ENCODE measurements at places on chromosomes 3 and 15.

DNA sequence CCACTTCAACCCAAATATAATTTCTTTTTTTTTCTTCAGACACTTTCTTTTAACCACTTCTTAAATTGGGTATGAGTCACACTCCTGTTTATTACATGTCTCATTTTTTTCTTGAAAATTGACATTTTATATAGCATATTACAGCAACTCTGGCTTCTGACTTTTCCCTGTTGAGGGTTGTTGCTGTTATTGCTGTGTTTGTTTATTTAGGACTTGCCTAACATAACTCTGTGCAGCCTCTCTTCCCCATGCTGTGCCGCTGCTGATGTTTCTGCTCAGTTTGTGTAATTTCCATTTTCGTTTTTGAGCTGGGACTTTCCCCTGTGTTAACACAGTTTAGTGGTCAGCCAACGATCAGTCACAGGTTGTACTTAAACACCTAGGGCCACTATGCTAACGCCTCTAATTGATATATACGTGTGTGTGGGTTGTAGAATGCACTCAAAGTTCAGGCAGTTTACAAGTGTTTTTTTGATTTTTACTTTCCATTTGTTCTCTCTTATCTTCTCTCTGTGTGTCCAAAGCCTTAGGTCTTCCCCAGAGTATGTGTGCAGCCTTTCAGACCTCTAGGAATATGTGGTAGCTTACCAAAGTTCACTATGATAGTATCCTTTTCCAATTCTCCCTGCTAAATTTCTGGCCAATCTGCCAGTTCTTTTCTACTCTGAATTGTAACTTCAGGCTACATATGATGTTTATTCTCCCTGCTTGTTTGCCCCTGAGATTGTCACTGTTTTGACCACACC lies 337.2 kb downstream of the ZBTB20 start:
- no peak for DNase-seq

DNA sequence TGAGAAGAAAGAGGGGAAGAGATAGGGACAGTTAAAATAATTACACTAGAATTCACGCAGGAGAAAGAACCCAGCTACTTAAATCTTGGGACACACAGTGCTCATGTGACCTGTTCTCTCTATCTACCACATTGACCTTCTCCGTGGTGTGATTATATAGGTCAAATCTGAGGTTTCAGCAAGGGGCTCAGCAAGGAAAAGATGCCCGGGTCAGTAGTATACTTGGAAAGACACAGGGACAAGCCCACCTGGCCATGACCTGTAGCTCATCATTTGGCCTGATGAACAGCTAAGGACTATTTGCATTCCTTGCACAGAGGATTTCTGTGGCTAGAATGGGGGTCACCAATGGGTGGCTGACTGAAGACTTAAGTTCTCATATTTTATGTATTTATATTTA lies 71.9 kb downstream of the SSR3 start:
- no peak for DNase-seq

DNA sequence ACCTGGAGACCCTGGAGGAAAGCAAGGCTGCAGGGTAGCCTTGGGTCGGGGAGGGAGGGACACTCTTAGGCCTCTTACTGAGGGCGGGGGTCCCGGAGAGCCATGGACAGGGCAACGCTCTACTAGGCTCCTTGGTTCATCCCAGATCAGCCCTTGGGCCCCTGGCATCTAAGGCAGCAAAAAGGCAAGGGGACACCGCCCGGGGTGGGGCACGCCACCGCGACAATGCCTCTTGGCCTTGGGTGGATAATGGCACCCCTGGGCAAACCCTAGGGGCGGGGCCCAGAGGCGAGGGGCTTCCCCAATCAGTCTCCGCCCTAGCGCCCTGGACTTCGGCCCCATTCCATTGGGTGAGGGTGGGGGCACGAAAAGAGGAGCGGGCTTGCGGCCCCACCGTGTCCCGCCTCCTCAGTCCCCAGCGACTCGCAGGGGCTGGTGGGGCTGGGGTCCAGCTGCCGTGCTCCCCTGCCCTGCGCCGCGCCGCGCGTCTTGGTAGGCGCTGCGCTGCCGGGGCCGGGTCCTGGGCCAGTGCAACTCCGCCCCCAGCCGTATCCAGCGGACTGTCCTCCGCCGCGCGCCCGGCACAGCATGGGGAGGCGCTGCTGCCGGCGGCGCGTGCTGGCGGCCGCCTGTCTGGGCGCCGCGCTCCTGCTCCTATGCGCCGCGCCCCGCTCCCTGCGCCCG lies at the start of gene CHST13:
Gene CHST13 (plus strand): TSS at position 411 of the 684 bp plus-strand sequence. CDS start 178 bp downstream, at position 589.
- DNase-seq, result no peak

DNA sequence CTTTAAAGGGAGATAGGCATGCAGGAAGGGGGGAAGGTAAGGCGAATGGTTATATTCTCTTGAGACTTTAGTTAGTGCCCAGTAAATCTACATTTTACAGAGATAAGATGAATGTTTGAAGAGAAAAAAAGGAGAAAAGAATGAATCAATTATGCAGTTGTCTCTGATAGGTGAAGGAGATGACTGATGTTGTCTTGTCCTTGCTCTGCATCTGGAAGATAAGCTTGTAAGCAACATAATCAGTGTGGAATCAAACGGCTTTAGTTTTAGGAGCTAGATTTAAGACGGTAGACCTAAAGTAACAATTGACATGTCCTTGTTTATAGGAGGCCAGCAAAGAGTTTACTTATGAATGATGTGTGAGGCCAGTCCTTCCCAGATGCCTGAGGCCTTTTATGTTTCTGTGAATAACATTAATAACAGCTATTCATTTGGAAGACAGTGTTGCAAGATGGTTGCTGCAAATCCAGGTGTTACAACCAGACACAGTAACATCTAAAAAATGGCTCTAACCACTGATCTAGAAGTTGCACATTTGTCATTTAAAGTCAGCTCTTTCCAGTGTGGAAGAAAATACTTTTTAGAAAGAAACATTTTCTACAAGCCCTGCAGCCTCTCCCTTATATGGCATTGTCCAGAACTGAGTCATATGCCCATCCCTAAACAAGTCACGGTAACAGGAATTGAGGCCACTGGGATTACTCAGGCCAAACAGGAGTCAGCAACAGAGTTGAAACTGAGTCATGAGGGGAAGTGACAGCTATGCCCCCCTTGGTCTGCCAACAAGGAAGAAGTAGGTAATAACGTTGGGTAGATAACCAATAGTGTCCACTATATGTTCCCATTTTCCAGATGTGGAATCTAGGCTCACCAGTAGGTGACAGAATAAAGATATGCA lies 77.5 kb upstream of the FBN1 start:
- DNase-seq, result no peak

- DNase-seq, result no peak
Observed at GRCh38 chr3:25365636-25366035, 62.4 kb upstream of the RARB start.

GRCh38 chr3:23519314-23520208 lies 286.2 kb upstream of the UBE2E1 start:
- DNase-seq, result no peak

GRCh38 chr3:57582474-57583168 lies 14.5 kb downstream of the ARF4 start:
- DNase-seq, result no peak

- DNase-seq, result no peak
Observed at GRCh38 chr15:96328181-96328876, 2.2 kb upstream of the NR2F2 start.

DNA sequence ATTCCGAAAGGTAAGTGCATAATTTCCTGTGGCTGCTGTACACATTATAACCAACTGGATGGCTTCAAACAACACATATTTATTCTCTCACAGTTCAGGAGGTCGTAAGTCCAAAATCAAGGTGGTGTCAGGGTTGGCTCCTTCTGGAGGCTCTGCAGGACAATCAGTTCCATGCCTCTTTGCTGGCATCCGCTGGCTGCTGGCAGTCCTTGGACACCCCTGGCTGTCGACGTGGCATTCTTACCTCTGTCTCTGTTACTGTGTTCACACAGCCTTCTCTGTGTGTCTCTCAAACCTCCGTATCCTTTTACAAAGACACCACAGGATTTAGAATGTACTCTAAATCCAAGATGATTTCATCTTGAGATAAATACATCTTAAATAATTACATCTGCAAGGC lies 398.8 kb upstream of the ATP10A start:
- no peak for DNase-seq

DNA sequence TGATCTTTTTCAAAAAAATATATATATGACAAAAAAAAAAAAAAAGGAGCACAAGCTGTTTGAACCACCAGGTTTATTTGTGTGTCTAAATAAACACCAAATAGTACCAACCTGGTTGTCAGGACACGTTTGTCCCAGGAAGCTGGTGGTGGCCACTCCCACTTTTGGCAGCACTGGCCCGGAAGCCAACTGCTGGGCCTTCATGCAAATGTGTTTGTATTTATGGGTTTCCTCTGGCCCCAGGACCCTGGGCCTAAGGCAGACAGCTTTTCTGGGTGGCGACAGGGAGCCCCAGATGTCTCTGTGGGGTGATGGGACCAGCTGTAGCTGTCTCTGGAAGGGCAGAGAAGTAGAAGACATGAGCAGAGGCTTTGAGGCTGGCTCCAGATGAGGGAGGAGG lies 31.6 kb downstream of the PRKCD start:
- DNase-seq, result no peak

DNA sequence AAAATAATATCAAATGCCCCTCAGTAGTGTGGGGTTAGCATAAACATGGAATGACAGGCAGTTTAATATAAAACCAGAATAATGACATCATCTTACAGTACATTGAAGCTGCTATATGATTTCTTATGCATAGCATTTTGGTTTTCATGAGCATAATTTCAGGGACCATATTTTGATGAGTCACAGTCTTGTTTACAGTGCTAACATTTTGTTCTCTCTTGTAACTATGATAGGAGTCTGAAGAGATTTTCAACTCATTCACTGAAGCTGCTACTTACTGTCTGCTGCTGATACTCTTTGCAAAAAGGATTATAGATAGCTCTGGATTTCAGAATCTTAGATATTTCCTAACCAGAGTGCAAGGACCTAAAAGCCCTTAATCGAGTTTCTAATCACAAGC lies 92.6 kb upstream of the CCDC54 start:
- DNase-seq, result no peak

DNA sequence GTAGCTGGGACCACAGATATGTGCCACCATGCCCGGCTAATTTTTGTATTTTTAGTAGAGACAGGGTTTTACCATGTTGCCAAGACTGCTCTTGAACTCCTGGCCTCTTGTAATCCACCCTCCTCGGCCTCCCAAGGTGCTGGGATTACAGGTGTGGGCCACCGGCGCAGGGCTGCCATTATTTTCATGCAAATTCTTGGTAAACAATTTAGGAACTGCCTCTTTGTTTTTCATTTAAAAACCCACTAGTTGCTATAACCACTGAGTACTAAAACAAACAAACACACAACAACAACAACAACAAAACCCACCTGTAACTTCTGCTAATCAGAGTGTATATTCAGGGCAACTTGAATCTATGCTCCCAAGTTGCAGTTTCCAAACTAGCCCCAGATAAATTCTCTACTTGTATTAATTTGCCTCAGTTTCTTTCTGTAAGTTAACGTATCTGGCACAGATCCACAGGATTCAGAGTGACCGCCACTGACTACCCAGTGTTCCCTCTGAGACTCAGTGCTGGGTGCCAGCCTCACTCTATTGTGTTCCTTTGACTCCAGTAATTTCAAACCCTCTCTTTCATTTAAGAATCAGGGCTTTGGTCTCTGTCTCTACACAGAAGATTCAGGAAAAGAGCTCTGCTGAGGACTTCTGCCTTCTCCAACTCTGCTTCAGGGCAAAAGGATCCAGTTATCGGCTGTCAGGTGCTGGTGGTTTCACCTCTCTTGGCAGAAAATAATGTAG lies 18.6 kb upstream of the ZNF710 start:
- no peak for DNase-seq

DNA sequence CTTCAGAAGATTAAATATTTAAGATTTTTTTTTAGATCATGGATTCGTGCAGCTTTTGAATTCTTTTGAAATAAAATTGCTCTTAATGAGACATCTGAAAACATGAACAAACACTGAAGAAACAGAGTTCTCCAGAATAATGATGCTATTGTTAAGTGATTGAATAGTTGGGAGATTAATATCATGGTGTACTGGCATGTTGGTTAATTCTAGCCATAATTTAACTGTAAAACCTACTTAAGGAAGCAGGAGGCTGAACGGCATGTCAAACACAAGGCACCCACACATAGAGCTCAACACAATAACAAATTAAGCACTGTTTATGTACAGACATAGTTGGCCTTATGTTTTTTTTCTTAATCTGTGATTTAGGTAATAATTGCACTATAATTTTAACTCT lies 185.6 kb downstream of the RBMS3 start:
- DNase-seq, result no peak

DNA sequence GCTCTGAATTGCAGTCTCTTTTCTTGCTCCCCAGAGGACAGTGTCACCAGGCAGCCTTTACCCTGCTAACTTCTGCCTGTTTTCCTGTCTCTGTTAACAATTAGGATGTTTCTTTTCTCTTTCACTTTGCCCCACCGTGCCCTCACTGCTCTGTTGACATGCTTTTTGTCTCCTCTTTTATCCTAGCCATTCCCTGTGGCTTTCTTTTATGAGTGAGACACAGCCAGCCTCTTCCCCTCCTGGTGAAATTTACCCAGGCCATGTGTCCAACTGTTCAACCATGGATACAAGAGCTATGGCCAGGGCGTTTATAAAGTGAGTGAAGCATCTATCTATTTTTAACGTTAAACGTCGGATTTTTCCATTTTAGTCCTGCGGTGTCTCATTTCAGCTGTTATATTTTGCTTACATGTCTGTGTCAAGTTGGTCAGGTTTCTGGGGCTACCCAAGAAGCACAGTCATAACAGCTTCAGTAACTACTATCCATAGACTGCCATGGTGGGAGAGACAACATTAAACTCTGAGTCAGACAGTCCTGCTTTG lies 443.2 kb upstream of the AZI2 start:
- DNase-seq, result no peak

- no peak for DNase-seq
Observed at GRCh38 chr15:47377465-47377864, 339.8 kb upstream of the SEMA6D start.

DNA sequence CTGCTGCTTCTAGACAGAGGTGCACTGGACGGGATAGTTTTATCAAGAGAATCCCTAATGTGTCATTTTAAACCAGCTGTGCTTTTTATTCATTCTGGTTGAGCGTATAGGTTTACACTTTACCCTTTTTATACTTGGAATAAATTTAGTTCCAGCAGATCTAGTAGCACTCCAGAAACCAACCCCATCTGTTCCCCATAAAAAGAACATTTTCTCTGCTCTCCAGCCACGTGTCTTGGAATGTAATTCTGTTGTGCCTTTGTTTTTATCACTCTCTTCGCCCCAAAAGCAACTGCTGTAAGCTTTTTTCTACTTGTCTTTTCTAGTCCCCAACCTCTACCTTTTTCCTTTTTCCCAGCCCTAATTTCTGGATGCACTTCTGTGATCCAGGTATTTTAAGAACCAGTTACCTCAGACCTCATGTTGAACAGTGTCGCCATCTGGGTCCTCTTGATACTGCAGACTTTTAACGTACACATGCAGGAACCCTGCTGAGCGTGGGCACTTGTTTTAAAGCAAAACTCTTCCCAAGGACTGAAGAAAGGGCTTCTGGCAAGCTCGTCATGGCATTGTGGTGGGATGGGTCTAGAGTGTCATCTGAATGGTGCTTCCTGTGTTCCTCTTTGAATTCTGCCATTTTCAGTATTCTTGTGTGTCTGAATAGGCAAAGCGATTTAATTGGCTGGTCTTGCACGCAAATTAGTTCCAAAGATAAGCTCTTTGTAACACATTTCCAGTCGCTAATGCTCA lies 5.7 kb upstream of the EXOG start:
- DNase-seq, result no peak

- no peak for DNase-seq
Observed at GRCh38 chr3:30297112-30297511, 309.3 kb upstream of the TGFBR2 start.

GRCh38 chr3:101840066-101840465 lies 9.2 kb upstream of the NFKBIZ start:
- DNase-seq, result no peak

- no peak for DNase-seq
Observed at GRCh38 chr3:7075117-7075516, 214.2 kb downstream of the GRM7 start.
